ENCODE measurements at places on chromosomes 12 and 14.

GRCh38 chr14:100256339-100256895 is 17.5 kb downstream of the YY1 start:
- DNase-seq = no peak

DNA sequence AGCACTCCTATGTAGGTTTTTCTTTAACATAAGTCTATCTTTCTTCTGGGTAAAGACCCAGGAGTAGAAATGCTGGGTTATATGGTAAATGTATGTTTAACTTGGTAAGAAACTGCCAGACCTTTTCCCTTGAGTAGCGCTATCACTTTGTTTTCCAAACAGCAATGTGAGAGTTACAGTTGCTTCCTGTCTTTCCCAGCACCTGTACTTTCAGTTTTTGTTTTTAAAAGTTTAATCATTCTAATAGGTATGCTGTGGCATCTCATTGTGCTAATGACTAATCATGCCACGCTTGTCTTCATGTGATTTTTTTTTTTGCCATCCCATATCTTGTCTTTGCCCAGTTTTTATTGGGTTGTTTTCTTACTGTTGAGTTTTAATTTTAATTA is 28.1 kb downstream of the GIT2 start:
- DNase-seq = no peak

- no peak for DNase-seq
Measured at GRCh38 chr12:102016472-102016871, 45.3 kb downstream of the WASHC3 start.

DNA sequence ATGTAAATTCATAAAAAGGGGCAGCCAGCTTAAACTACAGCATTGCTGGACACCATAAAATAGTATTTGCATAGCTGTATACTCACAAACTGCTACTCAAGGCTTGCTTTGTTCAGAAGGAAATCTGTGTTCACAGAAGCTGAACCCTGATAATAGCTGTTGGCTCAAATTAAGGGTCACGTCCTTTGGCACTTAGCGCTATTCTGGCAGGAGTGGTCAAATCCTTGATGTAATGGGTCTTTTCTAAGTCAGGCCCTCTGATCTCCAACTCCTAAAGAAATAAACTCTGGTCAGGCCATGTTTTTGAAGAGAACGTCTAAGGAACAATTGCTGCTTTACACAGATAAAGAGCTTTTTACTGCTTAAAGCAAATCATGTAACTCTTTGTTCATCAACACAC is 12.8 kb upstream of the PSMA6 start:
- no peak for DNase-seq

DNA sequence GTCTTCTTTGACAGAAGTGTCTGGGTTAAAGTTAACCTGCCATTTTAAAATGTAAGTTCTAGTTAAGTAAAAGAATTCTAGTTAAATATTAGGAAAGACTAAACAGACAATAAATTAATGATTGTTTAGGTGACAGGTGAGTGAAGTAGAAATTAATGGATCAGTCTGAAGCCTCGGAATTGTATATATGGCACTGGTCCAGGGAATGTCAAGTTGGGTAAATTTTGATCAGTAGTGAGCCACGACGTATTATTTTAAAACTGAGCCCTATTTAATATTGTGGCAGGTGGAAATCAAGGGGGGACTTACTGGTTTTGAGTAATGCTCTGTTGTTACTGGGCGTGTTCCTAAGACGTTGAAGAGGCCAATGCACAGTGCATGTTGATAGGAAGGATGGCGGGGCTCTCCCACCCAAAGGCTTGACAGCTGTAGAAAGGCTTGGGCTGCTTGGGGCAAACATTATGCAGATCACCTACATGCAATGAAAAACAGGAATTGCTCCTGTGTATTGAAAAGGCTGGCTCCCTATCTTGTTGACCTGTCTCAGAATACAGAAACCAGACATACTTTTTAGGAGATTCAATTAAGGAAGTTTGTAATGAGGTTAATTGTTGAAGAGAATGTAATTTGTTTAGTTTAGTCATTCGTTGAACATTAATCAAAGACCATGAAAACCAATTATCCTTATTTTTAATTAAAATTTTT is 5.9 kb upstream of the PPFIBP1 start:
- no peak for DNase-seq

- no peak for DNase-seq
Measured at GRCh38 chr12:129839679-129840078, 64.1 kb downstream of the TMEM132D start.

- DNase-seq = no peak
Measured at GRCh38 chr14:27384124-27384523, 786.3 kb upstream of the NOVA1 start.

GRCh38 chr12:99498756-99499155 is 148.8 kb upstream of the GARIN6 start:
- peak; percentile 88 for DNase-seq

GRCh38 chr12:94336211-94336925 is 123.3 kb downstream of the CEP83 start:
- peak; percentile 5 for DNase-seq

DNA sequence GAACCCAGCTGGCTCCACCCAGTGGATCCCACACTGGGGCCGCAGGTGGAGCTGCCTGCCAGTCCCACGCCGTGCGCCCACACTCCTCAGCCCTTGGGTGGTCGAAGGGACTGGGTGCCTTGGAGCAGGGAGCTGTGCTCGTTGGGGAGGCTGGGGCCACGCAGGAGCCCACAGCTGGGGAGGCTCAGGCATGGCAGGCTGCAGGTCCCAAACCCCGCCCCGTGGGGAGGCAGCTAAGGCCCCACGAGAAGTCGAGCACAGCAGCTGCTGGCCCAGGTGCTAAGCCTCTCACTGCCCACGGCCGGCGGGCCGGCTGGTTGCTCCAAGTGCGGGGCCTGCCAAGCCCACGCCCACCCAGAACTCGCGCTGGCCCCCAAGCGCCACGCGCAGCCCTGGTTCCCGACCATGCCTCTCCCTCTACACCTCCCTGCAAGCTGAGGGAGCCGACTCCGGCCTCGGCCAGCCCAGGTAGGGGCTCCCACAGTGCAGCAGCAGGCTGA is 56.2 kb downstream of the ANO2 start:
- DNase-seq = no peak

- DNase-seq = peak; percentile 4
Measured at GRCh38 chr12:105110851-105111250, 3.3 kb downstream of the WASHC4 start.
